ENCODE measurements at places on chromosomes 2 and 18.

GRCh38 chr2:234135750-234136221 lies 85.3 kb downstream of the SPP2 start:
- no peak for DNase-seq

DNA sequence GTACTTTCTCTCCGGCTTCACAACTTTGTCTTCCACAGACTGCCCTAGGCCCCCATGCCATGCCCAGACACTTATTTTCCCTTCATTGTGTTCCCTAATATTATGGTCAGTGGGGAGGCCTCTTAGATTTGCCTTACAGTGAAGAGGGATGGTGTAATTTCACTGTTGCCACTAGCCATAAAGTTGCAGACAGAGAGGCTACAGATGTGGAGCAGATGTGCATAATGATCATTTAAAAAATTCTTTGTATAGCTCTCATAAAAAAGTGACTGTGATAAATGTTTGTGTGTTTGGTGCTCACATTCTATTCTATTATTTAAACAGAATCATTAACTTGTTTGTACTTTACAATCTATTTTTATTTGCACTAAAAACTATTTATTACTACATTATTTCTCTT lies 67.5 kb upstream of the FN1 start:
- DNase-seq, result no peak

DNA sequence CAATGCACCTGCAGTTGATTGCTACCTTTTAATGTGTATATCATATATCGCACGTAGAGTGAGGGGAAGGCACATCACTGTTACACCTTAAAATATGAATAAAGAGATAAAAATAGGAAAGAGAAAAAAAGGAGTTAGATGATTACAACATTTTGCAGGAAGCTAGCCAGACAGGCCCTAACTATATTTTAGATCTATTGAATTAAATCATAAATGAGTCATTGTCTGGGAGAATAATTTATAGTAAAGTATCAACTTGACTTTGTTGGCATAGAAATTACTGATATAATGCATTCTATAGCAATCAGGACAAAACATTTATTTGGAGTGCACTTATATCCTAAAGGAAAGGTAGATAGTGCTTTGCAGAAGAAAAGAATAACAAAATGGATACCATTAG lies 384.9 kb upstream of the NXPH2 start:
- no peak for DNase-seq

DNA sequence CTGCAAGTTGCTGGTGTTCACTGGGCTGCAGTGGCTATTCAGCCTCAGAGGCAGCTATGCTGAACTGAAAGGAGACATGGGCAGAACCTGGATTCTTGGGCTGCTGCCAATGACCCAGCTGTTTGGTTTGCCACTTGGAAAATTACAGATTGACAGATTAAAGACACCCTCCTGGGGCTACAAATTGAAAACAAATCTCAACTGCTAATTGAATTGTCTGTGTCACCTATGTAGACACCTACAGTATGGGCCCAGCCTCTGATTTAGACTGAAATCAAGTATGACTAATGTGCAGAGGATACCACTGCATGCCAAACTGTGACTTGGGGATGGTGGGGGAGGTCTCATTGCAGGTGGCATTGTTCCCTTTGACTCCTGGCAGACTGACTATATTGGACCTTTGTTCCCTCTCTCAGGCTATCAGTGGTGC lies 42.8 kb downstream of the ITSN2 start:
- DNase-seq, result no peak

DNA sequence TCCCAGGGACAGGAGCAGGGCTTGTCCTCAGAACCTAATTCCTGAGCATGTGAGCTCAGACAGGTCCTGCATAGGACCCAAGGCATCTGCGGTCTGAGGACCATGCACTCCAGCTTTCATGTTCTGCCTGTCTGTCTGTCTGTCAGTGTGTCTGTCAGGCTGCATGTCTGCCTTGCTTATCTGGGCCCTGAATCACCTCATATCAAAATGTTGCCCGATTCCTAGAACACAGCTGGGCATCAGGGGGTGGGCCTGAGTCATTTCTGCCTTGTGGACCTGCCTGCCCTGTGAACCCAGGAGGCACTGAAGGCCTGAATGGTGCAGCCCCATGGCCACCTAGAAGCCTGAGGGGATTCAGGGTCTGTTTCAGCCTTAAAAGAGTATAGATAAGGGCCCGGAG lies 22.1 kb downstream of the INHBB start:
- peak; percentile 6 for DNase-seq
